Amygdala (tissue), 56 donors: ENCODE measurements at places on chromosomes 5 and 9.

GRCh38 chr9:7360513-7360912, 439.1 kb downstream of the DMAC1 start:
- no peak for DNase-seq

GRCh38 chr9:4425319-4426045, 64.8 kb upstream of the SLC1A1 start:
- no peak for DNase-seq

- DNase-seq: no peak
These were observed 531 bp downstream of the MVB12B start for GRCh38 chr9:126327006-126327713.

- DNase-seq: no peak
These were observed 181.7 kb downstream of the GOLPH3 start for GRCh38 chr5:31992377-31992776.

DNA sequence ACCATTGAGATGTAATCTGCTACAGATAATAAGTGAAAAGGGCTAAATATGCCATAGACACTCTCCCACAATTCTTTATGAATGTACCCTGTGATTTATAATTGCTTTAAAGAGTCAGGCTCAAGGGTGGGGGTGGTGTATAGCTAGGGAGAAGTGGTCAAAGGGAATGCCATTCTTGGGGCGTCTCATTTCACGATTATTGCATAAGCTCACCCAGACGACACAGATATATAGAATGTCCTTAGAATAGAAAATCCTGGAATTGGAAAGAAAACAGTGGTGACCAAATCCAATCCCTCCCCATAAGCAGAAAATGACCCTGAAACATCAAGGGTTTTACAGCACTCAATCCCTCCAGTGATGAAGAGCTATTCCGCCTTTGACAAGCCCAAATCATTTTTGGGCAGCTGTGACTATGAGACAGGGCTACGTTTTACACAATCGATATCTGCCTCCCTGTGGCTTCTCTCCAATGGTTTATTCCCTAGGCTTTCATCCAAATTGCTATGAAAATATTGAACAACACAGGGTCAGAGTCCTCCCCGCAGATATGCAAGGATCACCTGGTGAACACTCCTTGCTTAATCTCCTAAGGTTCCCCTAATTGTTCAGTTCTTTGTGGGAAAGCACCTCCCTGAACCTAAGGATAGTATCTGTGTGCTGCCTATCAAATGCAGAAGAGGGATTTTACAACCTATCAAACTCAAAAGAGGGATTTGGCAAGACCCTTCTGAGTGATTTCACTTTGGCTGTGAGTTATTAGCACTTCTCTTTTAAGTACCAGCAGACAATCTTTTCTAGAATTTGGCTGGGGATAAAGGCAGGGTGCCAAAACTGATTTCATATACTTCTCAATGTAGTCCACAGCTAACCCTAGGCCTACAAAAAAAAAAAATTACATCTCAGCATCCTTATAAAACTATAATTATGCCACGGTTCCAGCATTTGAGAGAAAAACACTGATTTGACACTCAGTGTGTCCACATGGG, 144.9 kb upstream of the CDH6 start:
- DNase-seq: no peak

DNA sequence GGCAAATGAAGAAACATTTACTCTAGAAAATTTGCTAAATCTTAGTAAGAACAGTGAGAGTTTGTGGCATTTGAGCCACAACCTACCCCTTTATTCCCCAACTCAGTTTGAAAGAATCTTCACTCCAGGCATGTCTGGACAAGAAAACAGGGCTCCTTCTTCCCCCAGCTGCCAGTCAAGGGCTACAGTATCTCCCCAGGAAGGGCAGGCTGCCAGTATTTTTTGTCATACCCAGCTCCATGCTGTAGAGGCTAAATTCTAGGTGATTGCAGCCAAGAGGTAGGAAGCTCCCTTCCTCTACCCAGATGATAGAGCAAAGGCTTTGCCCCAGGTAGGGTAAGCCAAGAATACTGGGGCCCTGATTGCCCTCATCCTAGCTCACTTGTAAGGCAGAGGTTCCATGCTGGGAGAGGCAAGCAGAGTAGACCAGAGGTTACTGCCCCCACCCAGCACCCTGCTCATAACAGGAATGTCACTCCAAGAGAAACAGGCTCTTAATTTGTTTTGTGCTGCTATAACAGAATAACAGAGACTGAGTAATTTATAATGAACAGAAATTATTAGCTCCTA, 20.0 kb upstream of the GRPEL2 start:
- no peak for DNase-seq

- no peak for DNase-seq
These were observed 32.8 kb upstream of the TNFAIP8 start for GRCh38 chr5:119322948-119323537.

GRCh38 chr5:124477577-124477976, 268.9 kb downstream of the ZNF608 start:
- no peak for DNase-seq

DNA sequence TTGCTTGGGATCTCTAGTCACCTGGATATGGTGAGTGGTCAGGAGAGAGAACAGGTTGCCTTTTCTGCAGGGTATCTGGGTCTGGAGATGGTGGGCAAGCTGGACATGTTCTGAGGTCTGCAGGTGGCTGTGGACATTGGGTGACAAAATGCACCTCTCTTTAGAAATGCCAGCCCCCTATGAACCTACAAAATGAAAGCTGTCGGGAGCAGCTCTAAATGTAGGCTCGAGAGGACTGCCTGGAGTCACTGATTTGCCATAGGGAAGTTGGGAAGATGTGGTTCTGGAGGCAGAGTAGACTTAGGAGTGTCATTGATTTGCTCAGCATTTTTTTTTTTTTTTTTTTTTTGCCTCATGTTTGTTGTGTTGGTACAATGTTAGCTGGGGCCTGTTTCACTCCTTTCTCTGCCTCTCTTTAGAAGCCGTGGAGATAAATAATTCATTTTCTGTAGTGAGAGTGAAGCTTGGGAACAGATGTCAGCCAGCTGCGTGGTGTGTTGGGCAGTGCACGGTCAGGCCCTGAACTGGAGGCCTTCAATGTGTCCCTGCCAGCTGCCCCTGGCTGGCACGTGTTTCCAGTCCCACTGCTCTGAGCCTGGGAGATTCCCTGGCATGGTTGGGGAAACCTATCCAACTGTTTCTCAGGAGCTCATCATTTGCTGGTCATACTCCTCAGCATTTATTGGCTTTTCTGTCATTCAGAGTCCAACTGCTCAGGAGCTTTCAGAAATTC, 5.4 kb downstream of the RGS3 start:
- DNase-seq: no peak

- DNase-seq: no peak
These were observed 9.8 kb upstream of the FANCC start for GRCh38 chr9:95327239-95327865.

DNA sequence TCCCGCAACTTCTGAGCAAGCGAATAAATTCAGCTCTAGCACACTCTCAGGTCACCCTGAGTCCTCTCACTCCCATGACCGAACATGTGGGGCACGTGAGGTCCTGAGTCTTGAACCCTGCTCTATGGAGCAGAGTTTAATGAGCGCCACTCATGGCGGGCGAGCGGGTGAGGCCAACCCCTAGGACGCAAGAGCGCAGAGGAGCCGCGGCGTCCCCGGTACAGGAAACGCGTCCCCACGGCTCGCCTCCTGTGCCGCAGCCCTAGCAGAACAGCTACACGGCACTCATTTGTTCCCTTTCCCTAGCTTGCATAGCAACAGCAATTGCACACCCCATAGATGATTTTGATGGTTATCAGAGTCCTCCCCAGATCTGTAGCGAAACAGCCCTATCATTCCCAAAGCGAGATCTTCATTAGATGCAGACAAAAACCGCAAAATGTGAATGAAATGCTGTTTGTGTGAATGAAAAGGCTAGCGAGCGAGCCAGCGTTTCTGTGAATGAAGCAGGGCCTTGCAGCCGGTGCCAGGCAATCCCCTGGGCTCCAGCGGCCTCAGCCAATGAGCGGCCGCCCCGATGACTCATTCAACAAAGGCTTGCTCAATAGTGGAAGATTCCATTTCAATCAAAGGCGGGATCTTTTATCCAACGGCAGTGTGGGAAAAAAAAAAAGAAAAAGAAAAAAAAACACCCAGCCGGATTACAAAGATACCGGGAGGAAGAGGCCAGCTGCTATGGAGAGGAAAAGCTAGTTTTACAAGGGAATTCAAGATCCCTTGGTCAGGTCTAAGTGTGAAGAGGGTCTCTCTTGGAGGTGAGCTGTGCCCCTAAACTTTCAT, 1.5 kb upstream of the SHC3 start:
- DNase-seq: peak; percentile 85
